ENCODE measurements at places on chromosomes 12 and 14.

GRCh38 chr14:55645145-55645544, 65.1 kb downstream of the KTN1 start:
- no peak for DNase-seq

GRCh38 chr12:126369487-126370463, 1304.5 kb downstream of the AACS start:
- DNase-seq, result no peak

GRCh38 chr12:64171715-64172114, 50.4 kb downstream of the KICS2 start:
- no peak for DNase-seq

- DNase-seq, result no peak
Measured at GRCh38 chr14:84819528-84819927, 710.4 kb upstream of the FLRT2 start.

DNA sequence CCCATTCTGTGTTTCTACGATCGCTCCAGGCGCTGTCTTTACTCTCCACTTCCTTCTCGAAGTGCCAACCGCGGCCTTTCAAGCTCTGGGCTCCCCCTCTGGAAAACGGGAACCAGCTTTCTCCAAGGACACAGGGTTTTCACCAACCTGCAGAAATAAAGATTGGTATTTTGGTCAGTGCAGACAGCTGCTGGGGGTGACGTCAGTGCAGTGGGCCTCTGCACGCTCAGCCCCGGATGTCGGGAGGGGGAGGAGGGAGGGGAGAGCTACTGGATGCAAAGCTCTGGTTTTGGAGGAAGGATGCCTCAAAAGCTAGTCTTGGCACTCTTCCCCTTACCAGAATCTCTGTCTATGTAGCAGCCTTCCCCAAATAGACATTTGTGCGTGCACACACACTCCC, 19.9 kb downstream of the HRK start:
- no peak for DNase-seq

DNA sequence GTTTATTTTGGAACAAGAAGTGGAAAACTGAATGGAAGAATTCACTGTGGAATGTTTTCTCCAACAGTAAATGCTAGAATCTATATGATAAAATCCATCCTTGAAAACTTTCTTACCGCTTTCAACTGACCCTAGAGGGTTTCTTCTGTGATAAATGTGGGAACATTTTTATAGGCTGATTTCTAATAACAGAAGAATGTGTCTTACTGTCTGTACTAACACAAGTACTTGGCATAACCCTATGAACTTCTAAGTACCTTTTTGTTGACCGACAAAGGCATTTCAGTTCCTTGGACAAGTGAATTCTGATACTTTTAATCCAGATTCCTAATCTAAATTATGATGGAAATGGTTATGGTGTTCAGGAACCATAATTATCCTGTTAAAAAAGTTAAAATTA, 1109.7 kb upstream of the FLRT2 start:
- DNase-seq, result no peak

DNA sequence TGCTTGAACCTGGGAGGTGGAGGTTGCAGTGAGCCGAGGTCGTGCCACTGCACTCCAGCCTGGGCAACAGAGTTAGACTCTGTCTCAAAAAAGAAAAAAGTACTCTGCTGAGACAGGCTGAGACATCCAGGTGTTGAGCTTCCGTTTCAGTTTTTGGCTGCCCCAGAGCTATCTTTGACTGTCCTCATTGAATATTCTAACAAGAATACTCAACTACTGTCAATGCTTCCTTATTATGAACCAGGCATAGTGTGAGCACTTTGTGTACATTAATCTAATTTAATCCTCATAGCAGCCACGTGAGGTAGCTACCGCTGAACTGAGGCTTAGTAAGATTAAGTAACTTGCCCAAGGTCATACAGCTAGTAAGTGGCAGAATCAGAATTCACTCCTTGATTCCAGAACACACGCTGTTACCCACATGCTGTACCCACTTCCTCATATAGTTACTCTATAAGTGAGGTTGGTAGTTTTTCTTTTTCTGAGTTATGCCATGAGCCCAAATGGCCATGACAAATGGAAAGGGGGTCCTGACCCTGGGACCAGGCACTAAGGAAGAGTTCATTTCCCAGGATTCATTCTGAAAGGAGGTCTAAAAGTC, 11.3 kb downstream of the ALDH1L2 start:
- DNase-seq, result no peak

GRCh38 chr14:72420749-72421474, 473.0 kb downstream of the DPF3 start:
- DNase-seq, result peak; percentile 22

Measured in stimulated activated CD8-positive, alpha-beta memory T cell treated with anti-CD3 and anti-CD28 coated beads, Interleukin-12 subunit alpha, Interleukin-12 subunit beta, amount 100 ng/mL, for 4 hours (primary cell).